ENCODE measurements at places on chromosomes 6 and 20.
A peak's percentile ranks its signal among the peaks of the same experiment; 100 is the strongest.

DNA sequence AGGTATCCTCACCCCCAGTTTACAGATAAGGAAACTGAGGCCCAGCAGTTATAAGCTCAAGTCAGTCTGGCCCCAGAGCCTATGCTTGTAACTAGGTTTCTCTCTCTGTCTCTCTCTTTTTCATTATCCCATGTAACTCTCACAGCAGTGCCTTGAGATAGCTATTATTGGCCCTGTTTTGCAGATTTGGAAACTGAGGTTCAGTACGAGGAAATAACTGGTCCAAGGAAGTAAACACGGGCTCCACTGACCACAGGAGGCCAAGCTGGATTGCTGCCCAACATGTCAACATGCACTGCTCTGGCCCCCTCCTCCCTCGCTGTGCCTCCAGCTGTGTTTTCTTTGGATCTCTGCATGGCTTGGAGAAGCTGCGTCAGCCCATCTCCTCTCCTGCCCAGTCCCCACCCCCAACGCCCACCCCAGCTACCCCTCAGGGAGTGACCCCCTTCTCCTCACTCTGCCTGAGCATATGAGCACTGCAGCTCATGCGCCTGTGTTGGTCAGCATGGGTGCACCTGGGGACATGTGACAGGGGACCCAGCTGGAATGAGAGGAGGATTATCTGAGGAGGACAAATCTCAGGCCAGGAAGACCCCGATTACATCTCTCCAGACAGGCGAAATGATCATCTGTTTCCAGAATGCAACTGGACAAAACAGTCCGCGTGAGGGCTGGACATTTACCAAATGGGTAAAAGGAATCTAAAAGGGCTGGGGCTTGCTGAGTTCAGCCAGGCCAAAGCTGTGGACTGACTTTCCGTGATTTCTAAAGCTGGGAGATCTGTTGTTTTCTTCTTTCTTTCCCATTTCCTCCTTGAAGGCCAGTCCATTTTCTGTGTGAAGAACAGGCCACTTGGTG is 7.8 kb upstream of the PLTP start:
- DNase-seq, result peak; percentile 95

DNA sequence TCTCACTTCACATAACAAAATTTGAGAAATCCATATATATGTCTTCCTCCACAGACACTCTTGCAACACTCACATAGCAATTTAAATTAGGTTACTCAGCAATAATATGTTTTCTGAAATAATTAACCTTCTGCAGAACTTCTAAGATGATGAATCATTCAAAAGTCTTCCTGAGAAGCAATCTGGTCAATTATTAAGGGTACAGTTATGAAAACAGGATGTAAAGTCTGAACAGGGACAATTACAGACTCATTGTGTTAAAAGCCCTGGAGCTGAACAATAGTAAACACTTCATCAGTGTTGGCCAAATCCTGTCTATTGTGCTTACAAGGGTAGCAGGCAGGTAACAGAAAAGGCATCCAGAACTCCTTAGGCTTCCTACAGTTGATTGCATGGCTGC is 75.4 kb downstream of the FILIP1 start:
- DNase-seq, result no peak

DNA sequence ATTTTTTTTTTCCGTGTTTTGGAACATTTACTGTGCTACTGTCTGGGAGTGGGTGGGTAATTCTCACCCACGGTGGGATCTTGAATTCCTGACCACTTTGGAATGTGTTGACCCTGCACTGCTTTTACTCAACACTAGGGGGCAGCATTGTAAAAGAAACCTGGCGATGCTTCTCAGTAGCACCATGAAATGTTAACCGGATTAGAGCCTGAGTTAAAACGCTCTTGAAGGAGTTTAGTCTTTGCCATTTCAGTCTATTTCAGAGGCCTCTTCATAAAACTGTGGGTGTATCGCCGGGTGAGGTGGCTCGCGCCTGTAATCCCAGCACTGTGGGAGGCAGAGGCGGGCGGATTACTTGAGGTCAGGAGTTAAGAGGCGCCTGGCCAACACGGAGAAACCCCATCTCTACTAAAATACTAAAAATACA is 114.4 kb upstream of the PRND start:
- no peak for DNase-seq

GRCh38 chr6:39075807-39076622 is 27.4 kb downstream of the GLP1R start:
- no peak for DNase-seq

DNA sequence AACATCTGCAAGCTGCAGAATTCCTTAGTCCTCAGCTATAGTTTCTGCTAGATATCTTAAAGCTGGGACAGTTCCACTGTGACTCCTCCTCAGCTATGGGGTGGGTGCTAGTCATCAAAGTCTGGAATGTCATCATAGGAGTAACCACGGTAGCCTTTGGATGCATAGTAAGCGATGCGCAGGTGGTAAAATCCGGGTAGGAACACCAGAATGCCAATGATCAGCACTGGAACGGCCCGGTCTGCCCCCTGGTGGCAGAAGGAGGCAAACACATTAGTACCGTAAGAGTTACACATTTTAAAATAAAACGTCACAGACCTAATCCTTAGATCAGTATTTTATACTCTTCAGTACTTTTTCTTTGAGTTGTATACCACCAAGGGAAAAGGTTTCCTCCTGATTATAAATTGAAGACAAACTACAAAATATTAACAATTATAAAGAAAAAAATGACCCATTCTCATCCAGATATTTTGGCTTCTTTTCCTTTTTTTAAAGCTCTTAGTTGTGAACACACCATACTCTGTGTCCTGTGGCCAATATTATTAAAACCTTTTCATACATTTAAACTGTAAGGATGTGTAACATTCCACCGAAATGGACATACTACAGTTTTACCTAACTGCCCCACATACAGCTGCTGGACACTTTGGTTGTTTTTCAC is 18.9 kb downstream of the PCNA start:
- DNase-seq, result no peak

GRCh38 chr20:48635791-48636267 is 192.0 kb downstream of the PREX1 start:
- peak; percentile 64 for DNase-seq

GRCh38 chr6:136753624-136754023 is 38.7 kb downstream of the MAP3K5 start:
- no peak for DNase-seq

GRCh38 chr20:24604966-24605665 is 135.7 kb downstream of the SYNDIG1 start:
- DNase-seq, result no peak

GRCh38 chr20:10042086-10042485 is 7.3 kb downstream of the ANKEF1 start:
- DNase-seq, result no peak

GRCh38 chr6:16240589-16241320 is 2.4 kb downstream of the GMPR start:
- no peak for DNase-seq

- no peak for DNase-seq
Measured at GRCh38 chr20:62716198-62716940, 7.7 kb downstream of the NTSR1 start.

DNA sequence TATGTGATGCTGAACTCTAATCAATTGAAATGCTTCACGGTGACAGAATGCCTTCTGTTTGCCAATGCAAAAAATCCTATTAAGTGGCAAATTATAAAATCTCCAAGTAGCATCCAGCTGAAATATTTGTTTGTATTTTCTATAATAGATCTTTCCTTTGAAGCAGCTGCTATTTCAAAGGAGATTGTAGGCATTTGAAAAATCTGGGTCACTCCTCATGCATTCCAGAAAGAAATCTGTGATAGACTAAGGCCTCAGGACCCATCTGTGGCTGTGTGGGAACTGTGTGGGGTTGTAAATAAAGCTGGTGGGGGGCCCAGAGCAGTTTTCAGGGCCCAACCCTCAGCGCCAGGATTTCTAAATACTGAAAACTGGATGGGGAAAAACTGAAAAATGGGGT is 216.9 kb upstream of the ARG1 start:
- DNase-seq, result no peak

- no peak for DNase-seq
Measured at GRCh38 chr20:18692447-18692846, 104.6 kb downstream of the DTD1 start.

DNA sequence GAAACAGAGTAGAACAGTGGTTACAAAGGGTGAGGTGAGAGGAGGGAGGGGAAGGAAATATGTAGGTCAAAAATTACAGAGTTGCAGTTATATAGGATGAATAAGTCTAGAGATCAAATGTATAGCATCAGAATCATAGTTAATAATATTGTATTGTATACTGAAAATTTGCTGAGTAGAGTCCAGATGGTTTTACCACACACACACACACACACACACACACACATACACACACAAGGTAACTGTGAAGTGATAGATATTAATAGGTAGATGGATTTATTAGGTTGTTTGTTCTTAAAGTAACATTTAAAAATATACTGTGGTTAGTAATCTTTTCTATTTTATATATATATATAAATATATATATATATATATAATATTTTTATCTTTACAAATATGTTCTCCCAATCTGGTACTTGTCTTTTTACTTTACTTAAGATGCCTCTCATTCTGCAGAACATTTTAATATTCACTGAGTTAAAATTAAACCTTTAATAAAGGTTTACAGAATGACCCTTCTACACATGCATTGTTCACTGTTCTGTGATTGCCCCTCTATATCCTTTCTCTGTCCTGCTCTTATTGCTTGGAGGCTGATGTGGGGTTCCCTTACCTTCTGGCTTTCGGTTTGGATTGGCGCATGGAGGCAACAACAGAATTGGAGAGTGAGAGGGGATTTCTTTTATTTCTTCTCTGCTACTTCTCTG is 408 bp downstream of the PTCHD4 start:
- no peak for DNase-seq

DNA sequence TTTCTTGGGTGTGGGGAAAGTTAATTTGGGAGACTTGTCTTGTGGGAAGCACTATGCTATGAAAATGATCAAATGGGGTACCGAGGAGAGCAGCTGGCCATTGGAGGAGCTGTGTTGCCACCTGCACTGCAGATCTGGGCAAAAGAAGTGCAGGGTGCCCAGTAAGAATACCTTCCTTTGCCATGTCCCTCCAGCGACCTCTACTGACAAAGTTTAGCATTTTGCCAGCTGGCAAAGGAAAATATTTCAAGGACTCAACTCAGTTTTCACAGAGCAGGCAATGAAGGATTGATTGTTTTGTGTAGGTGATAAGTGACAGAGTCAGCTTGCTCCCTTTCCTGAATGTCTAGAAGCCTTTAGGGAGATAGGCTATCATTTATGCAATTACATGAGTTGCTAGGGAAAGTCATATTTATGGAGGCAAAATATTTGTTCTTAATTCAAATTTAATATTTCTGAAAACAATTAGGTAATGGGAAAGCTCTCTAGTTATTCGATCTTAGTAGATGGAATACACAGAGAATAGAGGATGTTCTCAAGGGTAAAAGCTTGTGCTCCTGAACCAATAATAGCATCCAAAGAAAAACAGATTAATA is 118.4 kb downstream of the FARS2 start:
- DNase-seq, result no peak

- DNase-seq, result peak; percentile 49
Measured at GRCh38 chr6:43389730-43390295, 20.4 kb upstream of the ZNF318 start.

DNA sequence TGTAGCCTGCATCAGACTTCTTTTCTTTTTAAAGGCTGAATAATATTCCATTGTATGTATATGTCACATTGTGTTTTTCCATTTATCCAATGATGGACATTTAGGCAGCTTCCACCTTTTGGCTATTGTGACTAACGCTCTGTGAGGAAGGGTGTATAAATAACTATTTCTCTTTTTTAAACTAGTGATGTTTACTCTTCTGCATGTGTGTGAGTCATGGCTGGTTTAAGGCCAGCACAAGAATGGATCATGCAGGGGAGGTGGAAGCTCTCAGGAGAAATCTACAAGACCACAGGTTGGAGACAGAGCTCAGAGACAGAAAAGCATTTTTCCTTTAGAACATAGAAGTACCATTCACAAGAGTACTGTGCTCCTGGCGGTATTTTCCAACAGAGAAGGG is 307.2 kb downstream of the SOX4 start:
- DNase-seq, result no peak

DNA sequence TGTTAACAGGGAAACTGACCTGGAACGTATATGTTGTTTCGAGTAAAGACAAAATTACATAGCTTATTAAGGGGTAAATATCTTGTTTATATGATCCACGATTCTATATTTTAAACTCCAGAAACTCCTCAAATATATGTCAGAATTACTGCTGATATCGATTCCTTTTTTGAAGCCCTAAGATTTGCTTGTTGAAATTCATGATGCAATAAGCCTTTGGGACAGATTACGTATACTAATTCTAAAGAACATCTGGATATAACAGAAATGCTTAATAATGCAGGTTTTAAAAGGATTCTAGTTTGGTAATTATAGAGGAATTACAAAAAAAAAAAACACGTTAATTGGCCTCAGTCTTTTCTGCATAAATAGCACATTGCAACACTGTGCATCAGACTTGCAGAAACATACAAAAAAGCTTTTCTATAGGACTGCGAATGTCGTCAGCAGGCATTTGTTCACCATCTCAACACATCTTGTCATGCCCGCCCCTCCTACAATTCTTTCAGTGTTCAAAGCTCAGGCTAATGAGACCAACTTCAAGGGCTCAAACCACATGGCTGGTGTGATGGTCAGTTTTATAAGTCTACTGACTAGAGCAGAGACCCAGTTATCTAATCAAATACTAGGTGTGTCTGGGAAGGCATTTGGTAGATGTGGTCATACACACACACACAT is 74.9 kb downstream of the AGPAT4 start:
- DNase-seq, result no peak

DNA sequence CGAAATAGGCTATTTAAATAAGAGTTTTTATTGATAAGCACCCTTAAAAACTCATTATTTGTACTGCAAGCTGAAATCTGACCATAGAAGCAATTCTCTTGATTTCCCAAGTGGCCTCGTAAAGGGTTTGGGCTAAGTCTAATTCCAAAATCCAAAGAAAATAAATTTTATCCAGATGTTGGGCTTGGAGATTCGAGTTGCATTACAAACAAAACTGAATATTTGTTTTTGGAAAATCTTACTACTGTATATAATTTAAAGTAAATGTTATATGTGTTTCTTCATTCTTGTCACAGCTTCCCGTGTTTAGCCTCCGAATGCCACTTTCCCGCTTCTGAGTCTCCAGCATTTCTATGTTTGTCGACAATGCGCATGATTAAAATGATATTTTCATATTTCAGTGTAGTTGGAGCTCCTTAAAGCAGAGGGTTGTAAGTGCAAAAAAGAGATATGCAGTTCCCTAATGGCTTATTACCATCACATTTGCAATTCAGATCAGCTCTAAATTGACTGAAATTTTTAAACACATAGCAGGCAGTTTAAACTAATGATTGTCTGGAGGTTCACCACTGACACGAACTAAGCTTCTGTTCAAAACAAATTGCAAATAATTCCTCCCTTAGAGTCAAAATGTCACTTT is 47.0 kb downstream of the PRL start:
- DNase-seq, result no peak

DNA sequence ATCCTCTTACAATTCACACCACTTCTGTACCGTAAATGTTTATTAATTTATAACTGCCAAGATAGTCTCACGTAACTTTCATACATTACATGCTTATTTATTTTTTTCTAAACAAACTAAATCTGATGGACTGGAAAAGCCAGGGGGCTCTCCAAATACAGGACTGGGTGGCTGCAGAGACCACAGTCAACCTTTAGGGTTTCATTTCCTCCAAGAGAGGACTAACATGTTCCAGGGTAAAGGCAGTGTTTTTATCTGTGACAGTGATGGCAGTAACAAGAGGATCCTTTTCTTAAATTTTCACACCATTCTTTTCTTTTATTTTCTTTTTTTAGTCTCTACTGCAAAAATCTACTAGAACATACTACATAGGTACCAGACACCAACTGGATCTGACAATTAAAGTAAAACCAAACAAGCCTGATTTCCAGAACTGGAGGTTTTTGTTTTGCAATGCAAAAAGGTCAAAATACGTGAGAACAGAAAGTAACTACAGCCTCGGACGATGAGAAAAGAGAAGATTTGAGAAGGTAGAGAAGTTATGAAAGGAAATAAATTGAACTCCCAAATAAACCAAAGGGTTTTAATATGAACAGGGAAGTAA is 1.2 kb downstream of the LMBRD1 start:
- DNase-seq, result peak; percentile 16

All from kidney (tissue), 22 donors.